ENCODE measurements at places on chromosomes 3 and 15.

GRCh38 chr3:107216711-107217110 lies 160.5 kb upstream of the CCDC54 start:
- DNase-seq: no peak

- no peak for DNase-seq
Measured at GRCh38 chr3:50599115-50599715, 12.4 kb downstream of the CISH start.

GRCh38 chr3:183064475-183064874 lies 34.8 kb downstream of the MCCC1 start:
- no peak for DNase-seq

GRCh38 chr15:91857772-91858171 lies 4.3 kb downstream of the SLCO3A1 start:
- DNase-seq: no peak

- DNase-seq: no peak
Measured at GRCh38 chr15:63035977-63036376, 6.6 kb upstream of the TPM1 start.

DNA sequence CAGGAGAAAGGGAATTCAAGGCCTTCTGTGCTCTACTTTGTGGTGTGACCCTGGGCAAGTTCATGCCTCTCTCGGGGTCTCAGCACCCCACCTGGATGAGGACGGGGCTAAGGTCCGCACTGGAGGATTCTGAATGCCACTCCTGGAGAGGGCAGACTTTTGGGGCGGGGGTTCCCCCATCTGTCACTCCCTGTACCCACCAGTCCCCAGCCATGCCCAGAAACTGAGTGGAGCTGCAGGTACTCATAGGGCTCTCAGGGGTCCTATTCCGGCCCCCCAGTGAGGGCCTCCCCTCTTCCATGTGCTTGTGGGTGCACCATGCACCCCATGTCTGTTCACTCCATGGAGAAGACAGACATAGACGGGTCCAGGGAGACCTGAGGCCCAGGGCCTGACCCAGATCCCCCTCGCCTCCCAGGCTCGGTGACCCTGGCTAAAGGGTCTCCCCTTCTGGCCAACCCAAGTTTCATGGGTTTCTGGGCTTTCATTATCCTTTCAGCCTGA lies 26.0 kb downstream of the ACSBG1 start:
- DNase-seq: no peak

DNA sequence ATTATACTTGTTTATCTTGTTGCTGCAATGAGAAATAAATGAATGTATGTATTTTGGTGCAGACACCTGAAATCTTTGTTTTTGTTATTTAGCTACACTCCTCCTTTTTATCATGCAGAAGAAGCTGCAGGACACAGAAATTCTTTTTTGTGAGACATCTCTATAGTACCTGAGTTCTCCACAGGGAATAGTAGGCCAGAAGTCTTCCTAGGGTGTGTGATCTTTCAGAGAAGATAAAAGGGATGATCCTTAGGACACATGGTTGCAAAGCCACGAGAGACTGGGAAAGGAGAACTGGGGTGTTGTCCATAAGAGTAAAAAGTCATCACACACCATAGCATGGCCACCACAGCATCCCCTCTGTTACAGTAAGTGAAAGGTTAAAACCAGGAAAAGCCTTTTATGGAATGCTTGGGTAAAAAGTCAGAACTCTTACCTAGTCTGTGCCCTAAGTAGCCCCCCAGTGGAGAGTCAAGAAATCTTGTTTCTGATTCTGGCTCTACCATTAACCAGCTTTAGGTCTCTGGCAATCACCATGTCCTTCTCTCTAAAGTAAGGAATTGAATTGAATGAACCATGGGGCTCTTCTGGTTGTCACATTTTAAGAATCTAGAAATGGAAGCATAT lies 31.9 kb upstream of the ADGRG7 start:
- no peak for DNase-seq

DNA sequence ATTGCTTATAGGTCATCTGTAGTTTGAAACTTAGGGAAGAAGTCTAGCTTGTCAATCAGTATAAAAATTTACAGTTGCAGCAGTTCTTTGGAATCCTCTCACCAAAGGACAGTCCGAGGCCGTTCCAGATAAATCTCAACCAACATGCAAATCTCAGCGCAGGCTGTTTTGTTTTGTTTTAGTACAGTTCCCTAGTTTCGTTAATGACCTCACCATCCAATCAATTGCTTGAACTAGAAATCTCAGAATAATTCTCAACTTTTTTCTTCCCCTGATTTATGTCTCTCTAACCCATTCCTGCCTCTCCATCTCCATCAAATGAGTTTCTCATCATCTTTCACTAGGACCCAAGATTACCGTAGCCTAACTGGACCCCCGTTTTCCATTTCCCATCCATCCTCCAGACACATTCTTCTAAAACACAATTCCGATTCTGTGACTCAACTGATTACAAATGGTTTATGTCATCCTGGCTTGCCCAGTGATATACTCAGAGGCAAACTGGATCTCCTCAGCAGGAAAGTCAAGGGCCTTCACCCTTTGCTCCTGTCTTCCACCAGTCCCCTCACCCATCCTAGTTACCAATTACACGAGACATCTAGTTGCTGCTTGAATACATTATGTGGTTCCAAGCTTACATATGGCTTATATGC lies 1.3 kb downstream of the SMCO1 start:
- no peak for DNase-seq

DNA sequence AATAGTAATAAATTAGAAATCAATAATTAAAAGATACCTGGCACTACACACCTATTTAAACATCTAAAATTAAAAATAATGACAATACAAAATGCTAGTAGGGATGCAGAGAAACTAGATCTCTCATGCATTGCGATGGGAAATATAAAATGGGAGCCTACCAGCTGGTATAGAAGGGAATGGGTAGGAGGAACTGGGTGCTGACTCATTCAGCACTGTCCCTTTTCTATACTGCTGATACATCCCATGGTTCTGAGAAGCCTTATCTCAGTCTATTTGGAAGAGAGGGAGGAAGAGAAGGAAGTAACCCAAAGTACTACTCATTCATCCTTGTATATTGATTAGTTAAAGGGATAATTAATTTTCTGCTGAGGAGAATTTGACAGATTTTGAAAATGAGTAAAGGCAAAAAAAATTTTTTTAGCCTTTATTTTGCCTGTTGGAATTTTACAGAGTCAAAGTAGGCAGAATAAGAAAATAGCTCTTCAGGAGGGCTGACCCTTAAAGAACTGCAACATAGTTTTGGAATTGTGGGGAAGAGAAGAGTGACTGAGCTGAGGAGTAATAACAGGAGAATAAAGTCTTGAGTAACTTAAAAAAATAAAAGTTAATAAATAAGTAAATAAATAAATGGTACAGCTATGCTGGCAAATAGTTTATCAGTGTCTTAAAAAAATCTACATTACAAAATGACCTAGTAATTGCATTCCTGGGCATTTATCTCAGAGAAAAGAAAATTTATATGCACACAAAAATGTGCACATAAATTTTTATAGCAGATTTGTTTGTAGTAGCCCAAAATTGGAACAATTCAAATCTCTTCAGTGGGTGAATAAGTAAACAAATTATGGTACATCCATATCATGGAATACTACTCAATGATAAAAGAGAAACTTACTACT lies 15.3 kb upstream of the BHLHE40 start:
- no peak for DNase-seq

DNA sequence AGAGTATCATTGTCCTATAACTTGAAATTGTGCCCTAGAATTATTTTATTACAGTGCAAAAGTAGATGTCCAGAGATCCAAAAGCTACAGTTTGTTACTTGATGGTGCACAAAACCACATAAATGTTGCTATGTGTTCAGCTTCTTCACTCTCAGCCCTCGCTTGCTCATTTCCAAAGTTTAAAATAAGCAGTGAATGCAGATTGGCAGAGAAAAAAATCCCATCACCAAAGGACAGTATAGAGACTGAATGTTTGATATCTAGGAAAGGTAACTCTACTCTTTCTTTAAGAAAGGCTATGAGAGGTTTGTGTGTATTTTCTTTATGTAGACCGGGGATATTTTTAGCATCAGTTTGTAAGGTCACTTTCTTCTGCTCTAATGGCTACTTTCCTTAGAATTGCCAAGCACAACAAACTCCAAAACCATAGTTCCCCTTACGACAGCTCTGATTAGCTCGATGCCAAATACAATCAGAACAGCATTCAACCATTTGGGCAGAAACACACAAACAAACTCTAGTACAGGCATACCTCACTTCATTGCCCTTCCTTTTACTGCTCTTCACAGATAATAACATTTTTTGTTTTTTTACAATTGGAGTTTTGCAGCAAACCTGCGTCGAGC lies 164.1 kb upstream of the CCDC54 start:
- no peak for DNase-seq

DNA sequence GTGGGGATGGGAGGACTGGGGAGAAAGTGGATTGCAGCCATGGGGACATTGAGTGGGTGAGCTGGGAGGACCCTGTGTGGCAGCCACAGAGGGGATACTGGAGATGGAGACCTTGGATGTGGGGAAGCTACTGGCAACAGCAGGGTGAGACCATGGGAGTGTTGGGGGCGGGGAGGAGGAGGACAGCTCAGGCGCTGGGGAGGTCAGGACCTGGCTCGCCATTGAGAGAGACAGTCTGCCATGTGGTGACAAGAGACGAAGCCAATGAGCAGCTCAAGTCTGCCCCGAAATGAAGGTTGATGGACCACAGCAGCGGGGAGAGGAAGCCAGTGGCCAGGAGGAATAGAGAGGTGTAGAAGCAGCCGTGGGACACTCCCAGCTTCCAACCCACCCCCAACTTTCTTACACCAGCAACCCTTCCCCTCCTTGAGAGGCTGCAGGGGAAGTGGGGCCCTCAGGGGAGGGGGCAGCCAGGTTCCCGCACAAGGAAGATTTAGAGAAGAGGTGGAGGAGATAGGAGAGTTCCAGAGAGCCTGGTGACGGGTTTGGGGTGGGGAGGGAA lies 118.1 kb downstream of the ASB7 start:
- no peak for DNase-seq

DNA sequence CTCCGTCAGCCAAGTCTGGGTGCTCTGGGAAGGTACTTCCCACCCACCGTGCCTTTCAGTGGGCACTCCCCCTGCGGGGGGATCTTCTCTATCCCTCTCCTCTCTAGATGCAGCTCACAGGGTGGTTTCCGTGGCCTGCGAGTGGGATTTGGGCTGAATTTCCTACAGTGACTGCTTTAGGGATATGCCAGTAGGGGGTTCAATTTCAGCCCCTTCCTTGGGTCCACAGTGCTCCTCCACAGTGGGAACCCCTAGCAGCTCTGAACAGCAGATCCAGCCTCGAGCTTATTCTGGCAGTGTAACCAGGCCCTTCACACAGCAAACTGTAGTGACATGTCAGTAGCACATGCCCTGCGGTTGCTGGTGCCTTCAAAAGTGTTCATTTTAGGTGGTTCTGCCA lies 155.7 kb downstream of the CHDH start:
- no peak for DNase-seq

GRCh38 chr3:70231266-70231701 lies 81.2 kb downstream of the MDFIC2 start:
- DNase-seq: no peak

DNA sequence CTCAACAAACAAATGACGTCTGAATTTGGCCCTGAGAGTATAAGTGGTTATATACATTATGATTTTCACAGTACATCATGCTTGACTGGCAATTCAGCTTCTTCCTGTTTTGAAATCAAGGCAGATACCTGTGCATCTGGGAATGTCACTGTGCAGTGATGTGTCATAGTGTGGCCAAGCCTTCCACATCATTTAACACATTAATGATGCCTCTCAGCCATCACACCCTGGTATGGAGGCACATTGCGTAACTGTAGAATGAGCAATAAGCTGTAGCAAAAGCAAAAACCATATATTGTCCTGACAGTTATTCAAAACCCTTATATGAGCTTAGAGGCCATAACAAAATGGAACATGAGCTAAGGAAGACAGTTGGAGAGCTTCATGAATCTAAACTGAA lies 246.0 kb downstream of the EPHA3 start:
- DNase-seq: no peak

DNA sequence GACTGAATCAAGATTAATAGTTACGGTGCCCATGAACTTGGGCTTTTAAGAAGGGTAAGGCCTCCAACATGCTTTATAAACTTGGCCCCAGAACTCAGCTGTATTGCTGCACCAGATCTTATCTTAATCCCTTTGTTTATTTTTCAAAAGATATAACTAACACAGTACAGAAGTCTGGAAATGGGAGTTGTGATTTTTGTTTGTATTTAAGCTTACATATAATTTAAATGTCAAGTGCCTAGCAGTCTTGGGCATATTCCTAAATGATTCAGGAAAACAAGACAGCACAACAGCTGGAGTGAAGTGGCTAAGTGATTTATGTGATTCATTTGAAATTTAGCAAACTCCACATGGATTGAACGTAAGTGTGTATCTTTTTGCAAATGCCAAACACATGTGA lies 56.2 kb downstream of the NBEAL2 start:
- no peak for DNase-seq

DNA sequence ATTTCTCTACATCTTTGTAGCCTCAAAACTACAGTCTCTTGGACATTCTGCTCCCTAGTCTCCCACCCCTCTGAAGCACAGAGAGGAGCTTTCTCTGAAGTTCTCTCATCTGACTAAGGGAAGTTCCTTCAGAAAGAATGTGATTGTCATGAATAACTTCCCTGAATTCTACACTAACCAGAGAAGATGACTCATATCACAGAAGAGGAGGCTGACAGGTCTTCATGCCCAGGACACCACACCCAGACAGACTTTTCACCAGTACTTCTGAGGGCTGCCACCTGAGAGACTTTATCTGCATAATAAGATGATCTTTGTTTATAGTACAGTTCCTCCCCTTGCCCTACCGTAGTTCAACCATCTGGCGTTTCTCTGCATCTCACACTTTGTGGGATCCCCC lies 52.8 kb downstream of the CDIN1 start:
- DNase-seq: no peak

DNA sequence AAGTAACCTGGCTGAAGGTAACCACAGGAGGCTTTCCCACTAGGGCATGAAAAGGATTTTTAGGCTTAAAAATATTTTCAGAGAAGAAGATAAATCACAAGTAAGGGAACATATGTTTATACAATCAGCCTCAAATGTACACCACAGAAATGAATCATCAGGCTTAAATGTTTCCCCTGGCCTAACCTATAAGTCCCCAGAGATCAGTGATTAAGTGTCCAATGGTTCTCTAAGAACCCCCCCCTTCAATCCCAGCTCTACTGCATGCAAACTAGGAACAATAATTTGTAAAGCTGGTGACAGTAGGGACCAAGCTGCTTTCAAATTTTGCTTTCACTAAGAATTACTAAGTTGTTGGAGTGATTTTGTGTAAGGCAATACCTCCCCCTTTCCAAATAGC lies 431.6 kb upstream of the LMCD1 start:
- no peak for DNase-seq

GRCh38 chr15:26665957-26666791 lies 106.7 kb downstream of the GABRB3 start:
- DNase-seq: no peak

GRCh38 chr15:96700555-96700954 lies 370.1 kb downstream of the NR2F2 start:
- DNase-seq: no peak
